ENCODE measurements at places on chromosomes 11 and 22.

DNA sequence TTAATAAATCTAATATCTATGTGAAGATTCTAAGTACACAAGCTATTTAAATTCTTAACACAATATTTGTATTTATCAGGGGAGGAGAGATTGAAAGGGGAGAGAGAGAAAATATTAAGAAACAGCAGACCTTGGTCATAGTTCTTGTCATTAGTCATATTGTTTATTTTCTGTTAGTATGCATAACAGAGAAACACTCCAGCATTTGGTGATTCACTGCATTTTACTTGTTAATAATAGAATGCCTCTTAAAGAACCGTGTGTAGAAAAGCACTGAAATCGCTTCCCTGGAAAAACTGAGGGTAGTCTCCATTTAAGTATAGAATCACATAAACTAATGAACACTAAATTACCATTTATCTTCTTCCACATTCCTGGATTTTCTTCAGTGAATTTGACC is 122.7 kb upstream of the TRPC6 start:
- DNase-seq = no peak

GRCh38 chr22:24474649-24475255 is 20.4 kb upstream of the UPB1 start:
- no peak for DNase-seq

GRCh38 chr11:2653198-2653551 is 46.6 kb downstream of the KCNQ1OT1 start:
- DNase-seq = no peak

GRCh38 chr11:120254788-120255518 is 15.0 kb downstream of the POU2F3 start:
- no peak for DNase-seq
